ENCODE measurements at places on chromosomes 5 and 9.

DNA sequence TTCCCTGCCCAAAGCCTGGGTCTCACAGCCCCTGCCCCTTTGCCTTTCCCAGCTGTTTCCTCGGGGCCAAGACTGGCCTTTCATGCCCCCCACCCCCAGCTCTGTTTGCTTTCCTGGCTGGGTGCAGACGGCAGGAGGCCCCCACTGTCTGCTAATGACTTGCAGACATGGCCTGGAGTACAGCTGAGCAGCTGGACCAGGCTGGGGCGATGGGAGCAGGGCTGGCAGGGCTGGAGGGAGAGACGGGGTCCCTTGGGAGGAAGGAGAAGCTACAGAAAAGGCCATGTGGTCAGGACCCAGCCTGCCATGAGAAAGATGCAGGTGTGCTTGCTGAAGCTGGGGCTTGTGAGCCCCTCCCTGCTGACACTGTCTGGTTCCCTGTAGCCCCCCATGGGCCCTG, 28.3 kb upstream of the GFPT2 start:
- no peak for DNase-seq

- DNase-seq = no peak
These were observed 10.8 kb downstream of the DMAC1 start for GRCh38 chr9:7788772-7789171.

DNA sequence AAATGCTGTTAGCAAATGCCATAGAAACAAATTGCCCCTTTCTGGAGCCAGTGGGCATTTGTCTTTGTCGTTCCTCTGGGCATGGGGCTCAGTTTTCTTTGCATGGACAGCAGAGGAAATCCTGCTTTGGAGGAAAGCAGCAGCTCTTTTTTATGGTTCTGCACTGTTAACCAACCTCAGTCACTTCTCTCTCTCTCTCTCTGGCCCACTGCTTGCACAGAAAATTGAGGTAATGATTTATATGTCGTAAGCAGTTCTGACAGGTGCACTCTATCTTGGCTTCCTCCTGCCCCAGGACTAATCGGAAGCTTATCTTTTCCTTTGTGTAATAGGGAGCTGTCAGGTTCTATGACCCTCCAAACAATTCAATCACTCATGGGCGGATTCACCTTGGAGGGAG, 159.6 kb upstream of the GPR151 start:
- no peak for DNase-seq

- DNase-seq = no peak
These were observed 87.0 kb downstream of the RGS7BP start for GRCh38 chr5:64592730-64593341.

DNA sequence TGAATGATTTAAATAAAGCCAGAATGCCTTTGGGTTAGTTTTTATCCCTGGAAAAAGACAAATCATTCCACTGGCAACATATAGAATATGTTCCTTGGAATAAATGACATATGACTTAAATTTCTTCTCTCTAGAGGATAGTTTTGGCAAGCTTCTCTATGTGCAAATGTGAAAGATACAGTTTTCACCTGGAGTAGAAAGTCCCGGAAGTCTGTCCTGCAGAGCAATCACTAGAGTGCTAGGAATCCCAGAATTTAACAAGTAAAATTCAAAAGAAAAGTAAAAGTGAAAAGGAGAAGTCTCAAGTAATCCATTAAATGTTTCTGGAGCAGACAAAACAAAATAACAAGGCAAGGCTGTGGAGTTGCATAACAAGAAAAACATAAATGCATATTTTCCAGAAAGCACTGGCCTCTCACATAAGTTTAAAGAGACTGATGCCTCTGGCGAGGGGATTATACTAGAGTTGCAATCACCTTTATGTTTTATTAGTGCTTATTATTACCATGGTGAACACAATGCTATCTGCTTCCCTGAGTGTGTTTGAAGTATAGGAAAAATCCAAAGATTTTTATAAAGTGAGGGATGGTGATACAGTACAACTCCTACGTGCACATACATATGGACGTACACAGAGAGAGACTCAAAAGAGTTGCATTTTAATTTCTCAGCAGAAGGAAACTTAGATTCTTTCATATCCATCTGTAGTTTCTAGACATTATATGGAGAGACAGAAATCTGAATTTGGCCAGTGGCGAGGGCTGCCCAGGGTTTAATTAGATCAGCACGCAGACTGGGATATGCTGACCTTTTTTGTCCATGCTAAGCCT, 188.3 kb upstream of the ANKRD55 start:
- no peak for DNase-seq

- DNase-seq = no peak
These were observed 163.5 kb upstream of the EGFLAM start for GRCh38 chr5:38094889-38095288.

DNA sequence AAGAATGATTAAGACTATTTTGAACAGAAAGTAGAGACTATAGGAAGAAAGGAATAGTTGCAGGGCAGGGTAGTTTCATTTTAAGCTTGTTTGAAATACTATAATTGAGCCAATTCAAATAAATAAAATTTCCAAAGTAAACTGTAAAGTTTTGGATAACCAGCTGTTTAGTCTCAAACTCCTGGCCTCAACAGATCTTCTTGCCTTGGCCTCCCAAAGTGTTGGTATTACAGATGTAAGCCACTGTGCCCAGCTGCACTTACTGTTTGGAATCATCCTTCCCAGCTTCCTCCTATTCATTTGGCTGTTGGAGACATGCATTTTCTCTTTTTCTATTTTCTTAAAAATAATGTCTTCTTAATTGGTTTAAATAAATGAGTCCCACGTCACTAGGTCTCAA, 231.0 kb downstream of the NNT start:
- no peak for DNase-seq

- DNase-seq = no peak
These were observed at the start of gene BHMT for GRCh38 chr5:79111387-79111959. Gene BHMT (plus strand): TSS chr5:79111809. CDS start chr5:79111886, 77 bp downstream.

DNA sequence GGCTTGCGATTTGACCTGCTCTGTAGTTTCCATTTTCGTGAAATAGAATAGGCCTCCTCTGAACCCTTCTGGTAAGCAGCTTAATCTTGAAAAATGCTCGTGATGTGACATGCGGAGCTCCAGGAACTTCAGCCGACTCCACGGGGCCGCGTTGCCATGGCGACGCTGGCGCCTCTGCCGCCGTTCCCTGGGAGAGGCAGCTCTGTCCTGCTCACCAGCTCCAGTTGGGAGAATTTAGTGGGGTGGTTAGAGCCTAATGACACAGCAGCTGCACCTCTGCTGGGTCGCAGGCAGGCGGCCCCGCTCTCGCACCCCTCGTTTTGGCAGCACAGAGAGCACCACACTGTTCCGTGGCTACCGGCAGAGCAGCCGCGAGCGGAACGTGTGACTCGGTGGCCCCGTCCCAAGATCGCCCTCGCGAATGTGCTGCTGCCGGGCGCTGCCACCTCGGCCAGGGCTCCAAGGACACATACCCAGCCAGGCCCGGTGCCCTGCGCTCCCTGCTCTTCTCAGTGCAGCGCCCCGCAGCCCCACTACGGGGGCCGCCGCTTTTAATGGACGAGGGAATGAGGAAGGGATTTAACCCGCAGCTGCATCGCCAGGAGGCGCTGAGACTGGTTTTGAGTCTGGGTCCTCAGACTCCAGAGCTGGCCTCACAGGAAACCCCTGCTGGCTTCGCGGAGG, 131.2 kb upstream of the LMX1B start:
- DNase-seq = no peak

DNA sequence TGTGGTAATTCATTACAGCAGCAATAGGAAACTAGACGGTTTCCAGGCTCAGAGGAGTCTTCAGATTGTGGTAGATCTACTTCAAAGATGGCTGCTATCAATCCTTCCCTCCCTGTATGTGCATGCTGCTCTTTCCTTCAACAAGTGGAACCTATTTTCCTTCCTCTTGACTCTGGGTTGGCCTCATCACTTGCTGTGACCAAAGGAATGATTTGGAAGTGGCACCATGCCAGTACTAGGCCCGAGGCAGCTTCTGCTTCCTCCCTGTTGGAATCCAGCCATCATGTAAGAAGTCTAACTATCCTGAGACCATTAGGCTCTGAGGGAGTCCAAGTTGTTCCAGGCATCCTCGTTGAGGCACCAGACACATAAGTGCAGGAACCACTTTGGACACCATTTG, 46.5 kb upstream of the MCTP1 start:
- DNase-seq = no peak

DNA sequence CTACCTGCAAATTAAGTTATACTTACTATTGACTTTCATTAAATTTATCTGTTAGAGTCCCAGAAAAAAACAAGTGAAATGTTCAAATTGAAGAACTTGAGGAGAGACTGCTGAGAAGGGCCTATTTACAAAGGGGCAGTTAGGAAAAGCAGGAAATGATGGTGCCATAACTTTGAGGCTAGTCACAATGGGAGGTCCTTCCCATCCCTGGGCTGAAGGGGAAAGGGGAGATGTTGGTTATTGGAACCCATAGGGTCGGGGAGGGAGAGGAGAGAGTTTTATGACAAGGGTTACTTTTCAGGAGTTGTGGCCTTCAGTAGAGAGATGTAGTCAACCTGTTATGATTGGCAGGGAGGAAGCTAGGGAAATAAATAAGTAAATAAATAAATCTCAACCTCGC, 169.1 kb downstream of the DMRT2 start:
- DNase-seq = no peak

- no peak for DNase-seq
These were observed 125.8 kb upstream of the KLF4 start for GRCh38 chr9:107615321-107615720.

DNA sequence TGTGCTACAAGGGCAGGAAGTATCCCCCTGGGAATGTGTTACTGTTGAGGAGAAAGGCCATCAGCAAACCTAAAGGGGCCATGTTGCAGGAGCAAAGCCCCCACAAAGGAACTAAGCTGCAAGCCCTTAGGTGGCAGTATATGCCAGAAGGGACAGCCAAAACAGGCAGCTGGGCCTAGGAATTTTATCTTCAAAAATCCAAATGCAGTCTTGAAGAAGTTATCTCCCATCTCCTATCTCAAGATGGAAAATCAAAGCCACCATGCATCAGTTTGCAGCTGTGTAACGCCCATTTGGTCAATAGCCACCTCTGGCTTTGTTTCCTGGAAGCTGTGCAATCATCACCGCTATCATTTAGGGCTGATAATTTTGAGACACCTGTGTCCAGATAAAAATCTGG, 400.3 kb downstream of the ARHGEF28 start:
- DNase-seq = no peak

DNA sequence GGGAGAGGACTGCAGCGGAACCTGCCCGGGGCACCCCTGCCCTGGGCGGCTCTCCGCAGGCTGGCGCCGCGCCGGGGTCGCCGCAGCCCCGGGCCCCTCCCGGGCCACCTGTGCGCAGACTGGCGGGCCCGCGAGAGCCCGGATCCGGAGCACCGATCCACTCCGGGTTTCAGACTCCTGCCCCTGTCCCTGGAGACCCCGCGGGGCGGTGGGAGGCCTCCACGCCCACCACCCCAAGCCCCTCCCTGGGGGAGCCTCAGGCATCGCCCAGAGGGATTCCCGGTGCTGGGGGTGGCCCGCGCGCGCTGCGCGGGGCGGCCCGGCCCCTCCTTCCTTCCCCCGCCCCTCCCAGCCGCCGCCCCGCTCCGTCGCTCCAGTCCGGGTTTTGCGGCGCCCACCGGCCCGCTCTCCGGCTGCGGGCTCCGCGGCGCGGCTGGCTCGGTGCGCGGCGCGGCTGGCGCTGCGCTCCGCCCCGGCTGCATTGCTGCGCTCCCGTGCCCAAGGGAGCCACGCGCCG, at the start of gene UNC5A:
UNC5A (plus strand) TSS at position 479 of the 517 bp plus-strand sequence. CDS start 192 bp downstream, outside the sequence.
- peak; percentile 26 for DNase-seq
